Dermis microvascular lymphatic vessel endothelial cell (primary cell): ENCODE measurements at places on chromosomes 7 and 10. TPM values are rescaled to one million over a fixed set of nuclear protein-coding genes. Genes with fewer than 3 reads are reported as not detected.

GRCh38 chr10:29322918-29323317, 34.0 kb downstream of the LYZL1 start:
- DNase-seq, result no peak

GRCh38 chr10:52563360-52563759, 209.2 kb downstream of the MBL2 start:
- DNase-seq, result no peak

- no peak for DNase-seq
Observed at GRCh38 chr7:149664666-149665065, 108.7 kb downstream of the ZNF467 start.

DNA sequence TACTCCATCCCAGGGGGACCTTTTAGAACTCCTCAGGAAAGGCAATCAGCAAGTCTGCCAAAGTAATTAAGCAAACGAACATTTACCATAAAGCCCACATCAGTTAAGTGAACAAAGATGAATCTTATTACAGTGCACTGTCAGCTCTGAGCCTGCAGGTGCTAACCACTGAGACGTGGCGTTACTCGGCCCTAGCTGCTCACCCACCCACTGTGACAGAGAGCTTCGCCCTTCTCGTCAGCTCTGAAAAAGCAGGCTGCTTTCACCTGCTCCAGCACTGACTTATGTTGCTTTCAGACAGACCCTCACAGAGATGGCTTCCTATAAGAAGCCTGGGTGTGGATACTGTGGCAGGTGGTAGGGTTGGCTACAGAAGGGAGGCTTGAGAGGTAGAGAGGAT, 57.7 kb upstream of the KCNIP2 start:
- no peak for DNase-seq

DNA sequence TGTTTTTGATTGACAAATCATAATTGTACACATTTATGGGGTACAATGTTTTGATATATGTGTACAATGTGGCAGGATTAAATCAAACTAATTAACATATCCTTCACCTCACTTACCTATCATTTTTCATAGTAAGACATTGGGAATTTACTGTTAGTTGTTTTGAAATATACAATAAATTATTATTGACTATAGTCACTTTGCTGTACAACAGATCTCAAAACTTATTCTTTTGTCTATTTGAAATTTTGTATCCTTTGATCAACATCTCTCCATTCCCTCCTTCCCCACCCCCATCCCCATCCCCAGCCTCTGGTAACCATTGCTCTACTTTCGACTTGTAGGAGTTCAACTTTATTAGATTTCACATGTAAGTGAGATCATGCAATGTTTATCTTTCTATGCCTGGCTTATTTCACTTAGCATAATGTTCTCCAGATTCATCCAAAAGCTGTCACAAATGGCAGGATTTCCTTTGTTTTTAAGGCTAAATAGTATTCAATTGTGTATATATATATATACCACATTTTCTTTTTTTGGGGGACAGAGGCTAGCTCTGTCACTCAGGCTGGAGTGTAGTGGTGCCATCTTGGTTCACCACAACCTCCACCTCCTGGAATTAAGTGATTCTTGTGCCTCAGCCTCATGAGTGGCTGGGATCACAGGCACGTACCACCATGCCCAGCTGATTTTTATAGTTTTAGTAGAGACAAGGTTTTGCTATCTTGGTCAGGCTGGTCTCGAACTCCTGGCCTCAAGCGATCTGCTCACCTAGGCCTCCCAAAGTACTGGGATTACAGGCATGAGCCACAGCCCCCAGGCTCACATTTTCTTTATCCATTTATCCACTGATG, 23.3 kb upstream of the SLC26A5 start:
- DNase-seq, result no peak

DNA sequence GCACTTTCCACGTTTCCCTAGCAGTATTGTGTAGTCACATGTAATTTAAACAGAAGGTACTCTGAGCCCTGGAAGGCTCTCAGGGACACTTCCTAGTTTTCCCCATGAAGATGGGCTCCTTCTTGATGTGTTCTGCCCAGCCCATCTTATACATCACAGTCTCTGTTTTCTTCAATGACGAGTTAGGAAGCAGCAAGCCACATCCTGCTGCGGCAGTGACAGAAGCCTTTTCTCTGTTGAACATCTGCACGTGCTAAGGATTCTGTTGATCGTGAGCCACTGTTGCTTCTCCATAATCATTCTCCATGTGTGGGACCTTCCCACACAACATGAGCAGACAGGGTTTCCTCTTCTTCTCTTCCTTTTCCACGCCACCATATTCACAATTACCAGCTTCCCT, 298.0 kb upstream of the IMMP2L start:
- no peak for DNase-seq

- DNase-seq, result no peak
Observed at GRCh38 chr7:2120251-2120660, 112.5 kb downstream of the MAD1L1 start.

DNA sequence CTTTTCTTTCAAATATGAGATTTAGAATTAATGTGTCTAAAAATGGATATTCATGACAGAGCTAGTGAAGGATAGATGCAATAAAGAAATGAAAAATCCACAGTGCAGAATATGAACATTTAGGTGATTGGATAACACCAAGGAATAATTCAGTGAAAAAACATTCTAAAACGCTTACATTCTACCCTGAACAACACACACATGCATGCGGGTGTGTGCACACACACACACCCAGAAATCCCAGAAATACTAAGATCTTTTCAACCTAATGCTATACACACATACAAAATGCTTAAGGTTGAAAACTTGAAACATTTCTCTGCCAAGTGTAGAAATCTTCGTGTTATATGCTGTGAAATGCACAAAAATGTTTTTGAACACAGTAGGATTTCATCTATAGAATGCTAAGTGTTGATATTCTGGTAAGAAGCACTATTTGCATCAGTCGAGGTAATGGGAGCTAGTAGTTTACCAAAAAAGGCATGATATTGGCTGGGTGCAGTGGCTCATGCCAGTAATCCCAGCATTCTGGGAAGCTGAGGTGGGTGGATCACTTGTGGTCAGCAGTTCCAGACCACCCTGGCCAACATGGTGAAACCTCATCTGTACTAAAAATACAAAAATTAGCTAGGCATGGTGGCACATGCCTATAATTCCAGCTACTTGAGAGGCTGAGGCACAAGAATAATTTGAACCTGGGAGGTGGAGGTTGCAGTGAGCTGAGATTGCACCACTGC, 600.6 kb downstream of the PHTF2 start:
- no peak for DNase-seq

DNA sequence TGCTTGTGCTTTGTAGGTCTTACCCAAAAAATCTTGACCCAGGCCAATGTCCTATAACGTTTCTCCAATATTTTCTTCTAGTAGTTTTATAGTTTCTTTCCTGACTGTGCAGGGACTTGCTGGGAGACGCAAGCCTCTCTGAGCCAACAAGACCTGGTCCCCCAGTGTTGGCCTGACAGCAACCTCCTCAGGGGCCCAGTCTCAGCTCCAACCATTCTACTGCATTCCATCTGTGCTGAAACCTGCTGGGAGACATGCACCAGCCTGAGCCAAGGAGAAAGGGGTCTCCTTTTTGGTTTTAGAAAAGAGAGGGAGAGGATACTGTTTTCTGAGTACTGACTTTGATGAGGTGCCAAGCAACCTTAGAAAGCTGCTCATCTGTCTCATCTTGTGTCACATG, 251.4 kb downstream of the PRKG1 start:
- no peak for DNase-seq

DNA sequence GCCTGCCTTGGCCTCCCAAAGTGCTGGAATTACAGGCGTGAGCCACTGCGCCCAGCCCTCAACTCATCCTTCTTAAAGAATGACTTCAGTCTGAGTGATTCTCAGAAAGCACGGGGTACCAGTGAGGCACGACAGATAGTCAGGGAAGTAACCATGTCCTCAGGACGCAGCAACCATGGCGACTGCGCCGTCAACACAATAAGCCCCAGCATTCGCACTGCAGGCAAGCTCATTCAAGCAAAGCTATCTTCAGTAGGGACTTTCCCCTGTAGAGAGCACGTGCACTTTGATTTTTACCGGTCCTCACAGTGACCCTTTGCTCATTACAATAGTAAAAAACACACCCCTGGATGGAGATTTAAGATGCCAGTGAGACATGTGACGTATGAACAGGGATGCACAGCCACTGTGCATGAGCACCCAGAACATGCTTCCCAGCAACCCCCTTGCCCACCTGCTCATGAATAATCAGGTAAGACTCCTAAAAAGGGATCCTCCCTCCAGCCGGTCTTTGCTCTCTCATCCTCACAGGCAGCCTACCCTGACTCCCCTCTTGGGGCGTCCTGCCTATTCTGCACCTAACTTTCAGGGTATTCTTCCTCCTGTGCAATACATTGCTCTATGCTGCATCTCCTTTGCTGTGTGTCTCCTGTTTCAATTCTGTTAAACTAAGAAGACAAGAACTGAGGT, 9.1 kb downstream of the WDR86 start:
- DNase-seq, result no peak

GRCh38 chr7:149199234-149199995, 4.1 kb downstream of the ZNF282 start:
- peak; percentile 60 for DNase-seq

DNA sequence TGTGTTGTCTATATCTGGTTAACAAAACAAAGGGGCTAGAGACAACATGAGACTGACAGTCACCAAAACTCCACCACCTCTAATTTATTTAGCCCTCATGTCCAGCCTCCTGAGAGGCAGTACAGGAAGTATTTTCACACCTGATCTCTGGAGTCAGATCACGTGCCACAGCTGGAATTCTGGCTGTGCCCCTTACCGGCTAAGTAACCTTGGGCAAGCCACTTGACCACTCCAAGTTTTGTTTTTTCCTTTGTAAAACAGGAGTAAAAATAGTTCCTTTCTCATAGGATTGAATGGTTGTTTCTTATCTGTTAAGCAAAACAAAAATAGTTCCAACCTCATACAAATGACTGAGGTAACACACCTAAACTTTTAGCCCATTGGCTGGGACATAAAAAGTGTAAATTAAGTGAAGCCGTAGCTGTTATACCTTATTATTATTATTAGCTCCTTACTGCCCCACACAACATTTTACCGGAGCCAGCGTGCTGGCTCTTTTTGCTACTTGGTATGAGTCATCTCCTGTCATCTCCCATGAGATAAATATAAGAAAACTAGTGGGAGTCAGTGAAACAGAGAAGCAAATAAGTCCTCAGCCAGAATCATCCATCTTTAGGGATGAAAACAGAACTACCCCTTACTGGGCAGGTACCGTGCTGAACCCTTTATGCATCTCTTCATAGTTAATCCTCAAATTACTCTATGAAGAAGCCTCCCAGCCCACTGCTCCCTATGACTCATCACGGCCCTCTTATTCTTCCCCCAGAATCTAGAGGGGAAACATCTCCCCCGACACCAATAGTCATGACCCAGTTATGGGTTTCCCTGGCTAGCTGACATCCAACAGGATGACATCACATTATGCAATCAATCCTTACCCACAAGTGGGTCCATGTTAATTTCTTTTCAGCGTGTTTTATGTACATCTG, 44.9 kb downstream of the PPP1R3C start:
- DNase-seq, result peak; percentile 76

- no peak for DNase-seq
Observed at GRCh38 chr7:140004672-140005071, 58.1 kb downstream of the PARP12 start.

DNA sequence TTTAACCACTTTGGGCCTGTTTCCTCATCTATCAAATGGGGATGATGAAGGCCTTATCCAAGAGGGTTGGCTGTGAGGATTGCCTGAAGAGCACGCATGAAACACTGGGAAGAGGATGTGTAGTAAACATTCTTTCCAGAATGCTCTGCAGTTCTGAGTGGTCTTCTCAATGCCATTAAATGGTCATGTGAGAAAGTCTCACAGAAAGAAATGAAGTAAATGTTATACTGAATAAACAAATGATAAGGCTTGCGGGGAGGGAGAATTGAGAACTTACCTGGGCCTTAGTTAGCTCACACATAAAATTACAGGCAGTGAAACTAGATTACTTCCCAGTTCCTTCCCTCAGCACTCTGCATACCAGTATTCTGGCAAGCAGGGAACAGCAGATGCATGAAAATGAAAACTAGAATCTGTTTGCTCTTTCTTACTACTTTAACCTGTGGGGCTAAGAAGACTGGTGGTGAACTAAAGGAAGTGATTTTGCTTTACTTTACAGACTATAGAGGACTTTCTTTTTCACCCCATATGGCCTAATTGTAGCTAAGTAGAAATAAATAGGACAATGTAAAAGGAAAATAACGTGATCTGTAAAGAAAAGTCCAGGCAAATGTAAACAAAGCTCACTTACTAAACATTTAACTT, 135.3 kb upstream of the CCDC6 start:
- no peak for DNase-seq

DNA sequence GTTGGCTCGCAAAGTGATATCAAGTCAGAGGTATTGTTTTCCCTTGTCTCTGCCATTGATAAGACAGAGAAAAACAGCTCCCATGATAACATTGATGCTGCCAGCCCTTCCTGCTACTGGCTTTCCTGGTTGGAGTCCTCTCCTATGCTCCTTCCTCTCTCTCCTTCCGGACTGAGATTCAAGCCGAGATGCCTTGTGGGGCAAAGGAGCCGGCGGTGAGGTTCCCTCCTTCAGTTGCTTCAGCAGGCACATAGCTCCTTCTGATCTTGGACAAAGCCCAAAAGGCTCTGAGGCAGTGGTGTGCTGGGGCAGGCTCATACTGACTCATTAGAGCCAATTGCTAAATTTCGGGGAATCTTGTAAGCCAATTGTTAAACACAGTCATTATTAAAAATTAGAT, 8.8 kb upstream of the ZCCHC24 start:
- DNase-seq, result no peak

GRCh38 chr10:96089116-96089515, 41.0 kb upstream of the ZNF518A start:
- no peak for DNase-seq

DNA sequence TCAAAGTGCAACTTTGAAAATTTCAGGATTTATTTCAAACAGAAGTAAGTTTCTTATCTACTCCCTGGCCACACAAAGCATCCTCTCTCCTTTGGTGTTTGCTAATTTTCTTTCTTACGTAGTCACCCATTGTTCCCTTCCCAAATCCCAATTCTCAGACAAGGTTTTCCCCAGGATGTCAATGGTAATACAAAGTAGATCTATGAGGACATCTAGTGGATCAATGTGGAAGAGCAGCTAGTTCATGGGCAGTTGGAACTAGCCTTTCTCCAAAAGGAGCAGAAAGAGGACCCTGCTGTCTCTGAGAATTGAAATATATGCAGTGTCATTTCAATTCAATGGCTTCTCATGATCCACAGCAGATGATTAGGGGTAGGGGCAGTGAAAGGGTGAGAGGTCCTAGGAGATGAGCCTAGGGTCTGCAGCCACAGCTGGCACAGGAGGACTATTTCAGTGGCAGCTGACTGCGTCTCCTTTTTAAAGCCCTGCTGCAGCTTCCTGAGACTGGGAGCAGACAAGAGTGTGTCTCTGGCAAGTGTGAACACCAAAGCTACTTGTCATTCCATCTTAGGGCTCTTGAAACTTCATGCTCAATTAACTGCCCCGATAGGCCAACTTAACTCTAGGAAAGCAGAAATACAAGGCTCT, 632.6 kb downstream of the KCNMA1 start:
- peak; percentile 11 for DNase-seq

The PARD3 gene
- 22.6 and 37.4 TPM in 2 replicates for total RNA-seq

The ZNF487 gene
- 1.9 TPM in 2 replicates for total RNA-seq

The TBRG4 gene
- 55.5 and 62.8 TPM in 2 replicates for total RNA-seq

The KLF6 gene
- total RNA-seq, result 86.0 and 123 TPM in 2 replicates

The FOXI2 gene
- not detected in 2 replicates for total RNA-seq

The TMEM196 gene
- total RNA-seq, result not detected in 2 replicates

The INMT gene
- under 0.01 TPM in 1 of 2 replicates, not detected in the other for total RNA-seq
